SW 1271 (cell line): ENCODE measurements at places on chromosomes 2 and 18.
A peak's percentile ranks its signal among the peaks of the same experiment; 100 is the strongest.

DNA sequence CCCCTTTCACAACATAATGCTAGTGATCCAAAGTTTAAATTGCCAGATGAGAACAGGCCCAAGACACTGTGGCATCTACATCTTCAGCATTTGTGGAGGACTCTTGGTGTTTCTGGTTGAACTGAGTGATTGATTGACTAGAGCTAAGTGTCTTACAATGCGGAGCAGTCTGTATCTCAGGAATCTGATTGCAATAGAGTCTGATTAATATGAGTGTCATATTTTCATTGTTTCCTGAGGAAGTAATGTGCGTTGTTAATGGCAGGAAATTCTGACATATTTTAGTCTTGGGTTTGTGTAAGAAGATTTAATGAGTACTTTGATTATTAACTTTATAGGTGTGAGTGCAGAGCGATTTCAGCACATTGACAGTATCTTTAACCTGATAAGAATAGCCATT, 82.0 kb upstream of the PROKR1 start:
- DNase-seq = no peak

- DNase-seq = no peak
Observed at GRCh38 chr2:199778655-199779054, 72.3 kb downstream of the FTCDNL1 start.

DNA sequence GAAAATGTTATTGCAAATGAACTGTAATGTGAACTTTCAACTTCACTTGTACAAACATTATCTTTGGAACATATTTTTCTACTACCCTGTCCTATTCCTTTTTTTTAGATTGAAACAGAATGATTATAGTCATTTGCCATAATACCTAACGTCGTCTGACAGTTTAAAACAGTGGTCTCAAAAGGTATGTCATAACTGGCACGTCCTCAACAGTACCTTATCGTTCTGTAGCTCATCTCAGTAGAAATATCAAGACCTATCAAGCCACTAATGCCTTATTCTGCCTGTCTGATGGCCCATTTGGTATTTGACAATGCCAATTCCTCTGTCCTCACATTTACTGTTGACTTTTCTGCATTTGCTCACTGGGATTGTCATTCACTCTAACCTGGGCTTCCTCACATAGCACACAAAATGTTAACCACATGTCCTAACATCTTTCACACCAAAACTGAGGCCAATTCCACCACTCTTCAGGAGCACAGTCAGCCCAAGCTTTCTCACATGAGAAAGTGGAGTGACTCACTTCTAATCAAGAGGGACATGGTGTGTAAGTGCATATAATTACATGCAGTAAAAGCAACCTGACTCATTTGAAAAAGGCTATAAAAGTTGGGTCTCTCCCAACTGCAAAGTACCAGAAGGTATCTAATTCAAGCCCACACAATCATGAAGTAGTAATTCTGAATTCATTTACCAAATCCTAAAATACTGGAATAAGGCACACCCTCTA, 34.8 kb downstream of the DNER start:
- no peak for DNase-seq

DNA sequence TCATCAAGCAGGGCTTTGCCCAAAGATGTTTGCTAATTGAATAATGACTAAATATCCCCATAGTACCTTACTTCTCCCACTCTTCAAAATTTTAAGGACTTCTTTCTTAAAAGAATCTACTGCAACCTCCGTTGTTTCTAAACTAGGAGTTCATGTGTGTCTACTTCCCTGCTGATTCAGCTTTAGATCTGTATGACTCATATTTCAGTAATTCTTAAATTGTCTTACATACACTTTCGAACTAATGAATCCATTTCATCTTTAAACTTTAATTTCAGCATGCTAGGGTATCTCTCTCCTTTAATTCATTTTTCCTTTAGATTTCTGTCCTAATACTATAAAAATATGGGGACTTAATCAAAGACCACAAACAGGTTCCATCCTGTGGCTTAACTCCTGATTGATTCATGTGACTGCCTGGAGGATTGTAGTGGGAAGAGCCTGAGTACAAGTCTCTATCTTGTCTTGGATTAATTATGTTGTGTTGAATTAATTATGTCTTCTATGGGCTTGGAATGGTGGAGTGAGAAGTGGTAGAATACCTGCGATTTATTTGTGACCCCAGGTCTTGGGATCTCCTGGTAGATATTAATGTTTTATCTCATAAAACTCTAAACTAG, 24.9 kb upstream of the COL5A2 start:
- peak; percentile 36 for DNase-seq

DNA sequence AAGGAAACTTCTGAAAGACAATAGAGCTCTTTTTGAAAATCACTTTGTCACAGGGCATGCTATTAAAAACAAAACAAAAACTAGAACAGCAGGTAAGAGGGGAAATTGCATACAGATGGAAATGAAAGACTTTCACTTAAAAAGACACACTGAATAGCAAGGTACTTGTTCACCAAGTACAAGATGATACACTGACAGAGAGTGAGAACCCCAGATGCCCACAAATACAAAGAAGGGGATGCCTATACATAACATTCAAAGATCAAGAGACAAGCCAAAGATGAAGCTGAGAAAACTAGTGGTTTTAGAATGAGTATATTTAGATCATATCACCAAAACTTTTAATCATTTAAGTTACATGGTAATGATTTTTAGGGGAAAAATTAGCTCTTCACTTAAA, 60.7 kb downstream of the ASXL2 start:
- DNase-seq = no peak

- no peak for DNase-seq
Observed at GRCh38 chr18:27211569-27211968, 26.5 kb upstream of the CHST9 start.

DNA sequence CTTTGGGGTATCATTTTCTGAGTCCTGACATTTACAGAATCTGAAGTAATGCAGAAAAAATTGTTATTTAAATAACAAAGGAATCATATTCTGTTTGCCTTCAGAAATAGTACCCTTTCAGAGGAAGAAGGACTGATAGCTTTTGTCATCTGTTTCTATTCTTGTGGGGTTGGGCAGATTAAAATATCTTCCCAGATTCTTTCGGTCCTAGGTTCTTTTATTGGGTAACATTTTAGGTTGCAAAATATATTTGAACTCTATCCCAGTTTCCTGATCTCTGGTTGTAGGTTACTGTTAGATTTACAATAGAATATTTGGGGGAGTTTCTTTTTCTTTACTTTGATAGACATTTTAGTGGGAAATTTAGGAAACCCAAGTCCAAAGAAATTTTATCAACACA, 550.5 kb downstream of the SPAG16 start:
- DNase-seq = no peak

DNA sequence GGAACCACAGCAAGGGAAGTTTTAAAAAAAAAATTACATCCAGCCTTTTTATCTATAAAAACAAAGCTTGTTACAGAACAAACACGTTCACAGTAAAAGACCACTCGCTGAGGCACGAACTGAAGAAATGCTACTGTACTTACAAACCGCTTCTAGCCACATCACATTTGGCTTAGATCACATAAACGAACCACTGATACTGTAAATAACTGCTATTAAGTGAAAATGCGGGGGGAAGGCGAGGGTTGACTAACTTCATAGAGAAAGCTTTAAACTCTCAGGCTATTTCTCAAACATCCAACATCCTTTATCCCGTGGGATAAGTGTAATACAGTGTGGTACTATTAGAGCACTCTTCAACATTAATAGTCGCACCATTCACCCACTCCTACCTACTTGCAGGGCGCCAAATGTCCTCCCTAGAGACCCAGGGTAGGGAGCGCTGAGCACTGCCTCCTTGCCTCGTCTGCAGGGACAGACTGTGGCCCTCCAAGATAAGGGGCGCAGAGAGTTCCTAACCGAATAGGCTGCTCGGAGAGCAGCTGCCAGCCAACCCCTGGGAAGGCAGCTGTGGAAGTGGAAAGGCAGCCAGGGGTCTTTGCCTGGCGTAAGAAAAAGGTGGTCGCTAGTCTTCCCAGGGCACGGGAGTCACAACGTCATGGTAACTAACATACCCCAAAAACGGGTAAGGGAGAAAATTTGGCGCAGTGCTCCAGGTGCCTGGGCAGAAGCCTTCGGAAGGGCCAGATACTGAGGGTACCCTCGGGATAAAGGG, 854 bp downstream of the GPR155 start:
- DNase-seq = no peak

DNA sequence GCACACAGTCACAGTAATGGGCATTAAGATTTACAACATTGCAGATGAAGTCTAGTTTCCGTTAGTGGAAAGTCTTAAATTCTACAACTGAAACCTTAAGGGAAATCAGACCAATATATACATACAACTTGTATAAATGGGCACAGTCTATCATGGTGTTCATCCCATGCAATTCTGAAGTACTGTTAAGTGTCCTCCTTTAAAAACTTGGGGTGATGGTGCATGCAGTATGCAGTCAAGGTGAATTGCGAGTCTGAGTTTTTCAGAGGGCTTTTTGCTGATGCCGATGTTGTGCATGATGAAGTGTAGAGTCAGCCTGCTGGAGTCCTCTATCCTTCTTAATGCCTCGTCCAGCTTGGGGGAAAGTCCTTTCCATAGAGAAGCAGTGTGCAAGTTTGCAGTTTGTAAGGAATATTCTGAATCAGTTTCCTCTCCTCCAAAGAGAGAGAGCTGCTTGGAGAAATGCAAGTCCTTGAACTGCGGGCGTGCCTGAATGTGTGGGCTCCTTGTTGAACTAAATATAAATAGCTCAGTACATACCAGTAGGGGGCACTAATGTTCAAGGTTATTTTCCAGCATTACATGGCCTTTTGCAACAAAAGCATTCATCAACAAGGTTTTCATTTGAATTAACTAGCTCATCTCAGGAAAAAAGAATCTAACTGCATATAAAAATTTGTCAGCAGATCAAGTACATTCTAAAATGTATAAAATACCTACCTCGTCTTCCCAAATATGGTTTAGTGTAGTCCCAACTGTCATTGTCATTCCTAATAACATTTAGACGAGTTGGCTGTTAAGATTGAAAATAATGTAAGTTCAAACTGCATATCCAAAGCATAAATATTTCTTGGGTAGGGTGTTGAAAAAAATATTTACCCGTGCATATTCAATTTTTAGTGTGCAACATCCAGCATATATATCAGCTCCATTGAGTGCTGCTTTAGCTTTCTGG, 21.3 kb downstream of the HNRNPLL start:
- peak; percentile 76 for DNase-seq

- no peak for DNase-seq
Observed at GRCh38 chr2:227515742-227516141, 43.8 kb downstream of the AGFG1 start.

DNA sequence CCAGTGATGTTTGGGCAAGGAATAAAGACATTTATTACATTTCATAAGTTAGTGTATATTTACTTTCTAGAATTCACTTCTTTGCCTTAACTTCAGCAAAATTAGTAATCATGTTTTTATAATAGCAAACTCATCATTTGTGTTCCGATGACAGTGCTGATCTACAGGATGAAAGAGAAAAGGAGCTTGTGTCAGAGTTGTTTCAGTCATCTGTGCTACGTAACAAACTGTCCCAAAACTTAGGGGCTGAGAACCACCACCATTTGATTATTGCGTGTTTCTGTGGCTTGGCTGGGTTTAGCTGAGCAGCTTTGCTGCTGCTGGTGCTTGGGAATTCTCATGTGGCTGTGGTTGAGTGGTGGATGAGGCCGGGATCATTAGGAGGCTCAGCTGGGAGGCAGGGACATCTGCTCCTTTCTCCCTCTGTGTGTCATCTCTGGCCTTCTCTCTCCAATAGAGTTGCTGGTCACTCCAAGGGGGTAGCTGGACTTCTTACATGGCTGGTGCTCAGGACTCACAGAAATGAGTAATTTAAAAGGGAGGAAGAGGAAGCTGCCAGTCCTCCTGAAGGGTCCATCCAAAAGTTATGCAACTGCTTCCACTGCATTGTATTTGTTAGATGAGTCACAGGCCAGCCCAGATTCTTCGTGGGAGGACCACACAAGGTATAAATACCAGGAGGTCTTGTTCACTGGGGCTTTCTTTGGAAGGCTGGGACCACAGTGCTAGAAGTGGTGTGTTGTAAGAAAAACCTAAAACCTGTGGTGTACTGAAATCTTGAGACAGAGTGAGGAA, 43.4 kb upstream of the HAAO start:
- DNase-seq = peak; percentile 13

DNA sequence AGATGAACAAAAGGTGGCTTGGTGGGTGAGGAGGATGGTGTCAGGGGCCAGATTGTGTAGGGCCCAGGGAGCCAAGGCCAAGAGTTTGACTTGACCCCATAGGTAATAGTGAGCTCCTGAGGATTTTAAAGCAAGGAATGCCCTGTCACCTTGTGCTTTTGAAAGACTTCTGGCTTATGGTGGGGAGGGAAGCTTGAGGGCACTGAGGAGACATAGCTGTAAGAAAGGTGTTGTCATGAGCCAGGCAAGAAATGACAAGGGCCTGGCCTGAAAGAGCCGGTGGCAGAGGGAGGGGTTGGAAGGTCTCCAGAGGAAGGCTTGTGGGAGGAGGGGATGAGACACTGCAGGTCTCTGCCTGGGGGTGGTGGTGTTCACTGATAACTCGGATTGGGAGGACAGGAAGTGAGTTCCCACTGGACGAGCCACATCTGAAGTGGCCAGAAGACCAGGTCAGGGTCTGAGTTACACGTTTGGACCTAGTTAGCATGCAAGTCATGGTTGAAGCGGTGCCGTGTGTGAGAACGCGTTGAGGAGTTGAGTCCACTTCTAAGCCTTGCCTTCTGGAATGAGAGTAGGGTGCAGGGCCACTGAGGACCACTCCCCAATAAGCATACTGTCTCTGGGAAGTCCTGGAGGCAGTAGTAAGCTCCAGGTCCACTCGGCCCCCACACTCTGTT, 64.3 kb downstream of the TET3 start:
- DNase-seq = no peak

DNA sequence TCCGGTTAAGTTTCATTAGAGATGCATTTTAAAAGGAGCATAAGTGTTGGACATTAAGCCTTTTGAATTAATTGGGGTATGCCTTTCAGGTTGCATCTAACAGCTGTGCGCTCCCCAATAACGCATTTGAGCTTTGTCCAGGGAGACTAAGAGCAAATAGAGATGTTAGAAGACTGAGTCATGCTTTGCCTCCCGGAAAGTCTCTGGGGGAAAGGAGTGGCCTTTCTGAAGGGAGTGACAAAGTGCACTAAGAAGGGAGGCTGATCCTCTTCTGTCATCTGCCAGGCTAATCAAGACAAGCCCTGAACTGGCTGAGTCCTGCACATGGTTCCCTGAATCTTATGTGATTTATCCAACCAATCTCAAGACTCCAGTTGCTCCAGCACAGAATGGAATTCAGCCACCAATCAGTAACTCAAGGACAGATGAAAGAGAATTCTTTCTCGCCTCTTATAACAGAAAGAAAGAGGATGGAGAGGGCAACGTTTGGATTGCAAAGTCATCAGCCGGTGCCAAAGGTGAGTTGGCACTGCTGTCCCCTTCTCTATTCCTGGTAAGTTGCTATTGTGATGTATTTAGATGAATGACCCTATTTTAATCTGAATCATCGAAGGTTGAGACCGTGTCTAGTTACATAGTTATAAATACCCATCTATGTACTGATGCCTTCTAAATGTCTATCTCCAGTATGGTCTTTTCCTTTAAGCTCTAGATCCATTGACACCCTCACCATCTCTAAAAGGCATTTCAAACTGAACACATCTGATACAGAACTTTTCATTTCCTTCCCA, 12.1 kb downstream of the TTL start:
- no peak for DNase-seq

GRCh38 chr2:153635494-153635893, 156.9 kb upstream of the RPRM start:
- no peak for DNase-seq
